Mesothelial cell of epicardium (in vitro differentiated cells): ENCODE measurements at places on chromosomes 7 and 10.

GRCh38 chr10:12649012-12649584 lies 299.8 kb downstream of the CAMK1D start:
- no peak for DNase-seq

DNA sequence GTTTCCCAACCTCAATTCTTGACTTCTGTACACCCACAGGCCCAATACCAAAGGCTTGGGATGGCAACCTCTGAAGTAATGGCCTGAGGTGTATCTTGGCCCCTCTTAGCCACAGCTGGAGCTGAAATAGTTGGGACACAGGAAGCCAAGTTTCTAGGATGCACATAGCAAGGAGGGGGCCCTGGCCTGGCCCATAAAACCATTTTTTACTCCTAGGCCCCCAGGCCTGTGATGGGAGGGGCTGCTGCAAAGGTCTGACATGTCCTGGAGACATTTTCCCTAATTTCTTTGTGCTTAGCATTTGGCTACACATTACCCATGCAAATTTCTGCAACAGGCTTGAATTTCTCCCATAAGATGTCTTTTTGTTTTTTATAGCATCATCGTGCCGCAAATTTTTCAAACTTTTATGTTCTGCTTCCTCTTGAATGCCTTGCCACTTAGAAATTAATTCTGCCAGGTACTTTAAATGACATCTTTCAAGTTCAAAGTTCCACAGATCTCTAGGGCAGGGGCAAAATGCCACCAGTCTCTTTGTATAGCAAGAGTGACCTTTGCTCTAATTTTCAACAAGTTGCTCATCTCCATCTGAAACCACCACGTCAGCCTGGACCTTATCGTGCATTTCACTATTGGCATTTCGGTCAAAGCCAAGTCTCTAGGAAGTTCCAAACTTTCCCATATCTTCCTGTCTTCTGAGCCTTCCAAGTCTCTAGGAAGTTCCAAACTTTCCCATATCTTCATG lies 490.8 kb downstream of the IPMK start:
- no peak for DNase-seq

DNA sequence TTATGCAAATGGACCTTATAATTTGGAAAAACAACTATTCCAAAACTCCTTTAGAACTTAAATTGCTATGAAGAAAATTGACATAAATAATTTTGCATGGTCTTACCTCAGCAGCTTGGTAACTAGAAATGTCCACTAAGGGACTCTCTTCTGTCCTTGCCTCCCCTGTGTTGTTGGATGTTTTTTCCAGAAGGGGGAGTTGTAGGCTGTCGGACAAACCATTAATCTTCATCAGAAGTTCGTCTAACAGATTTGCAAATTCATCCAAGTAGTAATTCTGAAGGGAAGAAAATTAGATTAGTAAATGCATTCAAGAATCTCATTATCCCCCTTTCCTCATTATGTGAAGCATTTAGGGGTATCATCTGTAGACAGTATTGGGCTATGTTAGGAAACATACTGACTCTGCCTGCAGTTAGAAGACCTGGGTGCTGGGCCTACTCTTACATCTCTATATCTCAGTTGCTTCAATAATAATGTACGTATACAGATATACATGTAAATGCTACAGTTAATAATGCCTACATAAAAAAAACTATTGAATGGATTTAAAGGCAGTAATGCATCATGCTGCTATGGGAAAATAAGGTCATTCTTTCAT lies 155.6 kb downstream of the PKD1L1 start:
- DNase-seq = no peak

DNA sequence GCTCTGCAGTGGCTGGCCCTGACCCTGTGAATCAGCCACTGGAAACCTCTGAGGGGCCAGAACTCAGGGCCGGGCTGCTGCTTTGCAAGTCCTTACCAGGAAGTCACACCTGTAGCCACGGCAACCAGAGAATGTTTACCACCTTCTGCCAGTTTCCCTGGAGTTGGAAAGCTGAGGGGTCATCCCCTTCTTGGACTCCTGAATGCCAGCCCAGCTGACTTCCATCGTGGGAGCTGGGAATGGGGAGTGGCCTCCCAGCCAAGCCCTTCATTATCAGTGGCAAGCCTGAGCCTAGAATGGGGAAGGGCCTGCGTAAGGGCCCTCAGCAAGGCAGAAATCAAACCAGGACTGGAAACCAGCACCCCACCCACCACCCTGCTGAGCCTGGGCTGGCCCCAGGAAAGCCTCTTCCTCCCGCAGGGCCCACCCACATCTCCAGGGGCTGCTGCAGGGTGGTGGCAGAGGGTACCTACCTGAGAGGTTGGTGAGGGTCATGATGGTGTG lies 6.5 kb upstream of the CRHR2 start:
- no peak for DNase-seq

DNA sequence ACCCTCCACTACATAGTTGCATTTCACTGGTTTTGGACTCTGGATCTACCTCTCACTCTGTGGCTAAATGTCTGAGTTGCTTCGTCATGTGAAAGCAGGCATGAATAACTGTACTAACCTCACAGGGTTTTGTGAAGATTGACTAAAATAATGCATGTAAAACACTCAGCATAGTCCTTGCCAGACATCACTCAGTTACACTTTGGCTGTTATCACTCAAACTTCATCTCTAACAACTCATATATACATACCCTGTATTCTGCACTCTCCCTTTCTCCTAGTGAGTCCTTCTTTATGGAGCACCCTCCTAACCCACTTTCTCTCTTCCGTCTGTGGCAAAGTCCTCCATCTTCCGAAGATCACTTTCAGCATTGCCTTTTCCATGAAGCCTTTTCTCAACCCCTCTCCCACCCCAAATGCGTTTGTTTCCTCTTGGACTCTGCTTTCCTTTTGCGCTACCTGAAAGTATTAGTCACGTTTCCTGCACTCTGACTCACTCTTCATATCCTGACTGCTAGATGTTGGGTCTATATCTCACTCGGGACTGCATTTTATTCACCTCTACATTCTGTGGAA lies 72.6 kb downstream of the OSBPL3 start:
- no peak for DNase-seq

DNA sequence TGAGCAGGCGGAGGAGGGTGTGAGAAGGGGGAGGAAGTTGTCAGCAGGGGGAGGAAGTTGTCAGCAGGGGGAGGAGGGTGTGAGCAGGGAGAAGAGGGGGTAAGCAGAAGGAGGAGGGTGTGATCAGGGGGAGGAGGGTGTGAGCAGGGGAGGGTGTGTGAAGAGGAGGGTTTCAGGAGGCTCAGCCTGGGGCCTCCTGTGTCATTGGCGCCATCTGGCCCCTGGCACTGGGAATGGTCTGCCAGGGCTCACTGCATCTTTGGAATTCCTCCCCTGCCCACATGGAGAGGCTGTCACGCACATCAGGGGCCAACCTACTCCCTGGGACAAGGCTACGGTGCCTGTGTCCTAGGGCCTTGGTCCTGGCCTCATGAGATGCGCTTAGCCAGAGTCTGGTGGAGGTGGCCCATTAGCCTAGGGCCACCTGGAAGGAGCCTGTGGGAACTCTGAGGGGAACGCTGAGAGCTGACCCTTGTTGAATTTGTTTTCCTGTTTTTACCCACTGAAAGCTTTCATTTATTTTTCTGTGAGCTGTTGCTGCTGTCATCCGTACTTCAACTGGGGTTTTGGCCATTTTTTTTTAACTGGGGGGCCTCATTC lies 18.0 kb downstream of the CAMK2B start:
- DNase-seq = peak; percentile 38

DNA sequence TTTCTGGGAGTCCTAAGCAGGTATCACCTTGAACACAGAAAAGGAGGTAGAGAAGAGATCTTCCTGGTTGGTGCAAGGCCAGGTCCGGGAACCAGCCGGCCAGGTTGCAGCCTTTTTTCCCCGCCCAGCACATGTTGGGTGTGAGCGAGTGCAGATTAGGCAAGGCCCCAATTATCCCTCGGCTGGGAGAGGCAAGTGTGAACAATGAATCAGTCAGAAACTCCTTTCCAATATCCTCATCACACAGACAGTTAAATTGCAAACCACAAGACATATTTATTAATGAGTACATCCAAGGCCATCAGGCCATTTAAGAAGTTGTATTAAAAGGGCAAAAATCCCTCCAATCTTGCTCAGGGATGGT lies 115.0 kb upstream of the AFAP1L2 start:
- no peak for DNase-seq

DNA sequence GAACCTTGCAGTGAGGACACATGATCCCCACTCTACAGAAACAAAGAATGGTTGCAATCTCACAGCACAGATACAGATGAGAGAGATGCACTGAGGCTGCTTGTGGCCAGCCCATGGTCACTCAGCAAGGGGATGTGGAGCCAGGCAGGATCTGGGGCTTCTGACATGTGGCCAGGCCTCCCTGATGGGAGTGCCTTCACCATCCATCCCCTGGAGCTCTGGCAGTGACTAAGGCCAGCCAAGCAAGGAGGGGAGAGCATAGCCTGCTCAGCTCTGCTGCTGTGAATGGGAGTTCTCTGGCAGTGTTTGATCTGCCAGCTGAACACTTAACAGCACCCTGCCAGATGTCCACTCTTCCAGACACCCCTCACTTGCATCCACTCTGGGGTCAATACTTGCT lies 19.8 kb downstream of the C10orf71 start:
- no peak for DNase-seq

GRCh38 chr7:44222074-44222473 lies 21.3 kb downstream of the YKT6 start:
- DNase-seq = no peak

DNA sequence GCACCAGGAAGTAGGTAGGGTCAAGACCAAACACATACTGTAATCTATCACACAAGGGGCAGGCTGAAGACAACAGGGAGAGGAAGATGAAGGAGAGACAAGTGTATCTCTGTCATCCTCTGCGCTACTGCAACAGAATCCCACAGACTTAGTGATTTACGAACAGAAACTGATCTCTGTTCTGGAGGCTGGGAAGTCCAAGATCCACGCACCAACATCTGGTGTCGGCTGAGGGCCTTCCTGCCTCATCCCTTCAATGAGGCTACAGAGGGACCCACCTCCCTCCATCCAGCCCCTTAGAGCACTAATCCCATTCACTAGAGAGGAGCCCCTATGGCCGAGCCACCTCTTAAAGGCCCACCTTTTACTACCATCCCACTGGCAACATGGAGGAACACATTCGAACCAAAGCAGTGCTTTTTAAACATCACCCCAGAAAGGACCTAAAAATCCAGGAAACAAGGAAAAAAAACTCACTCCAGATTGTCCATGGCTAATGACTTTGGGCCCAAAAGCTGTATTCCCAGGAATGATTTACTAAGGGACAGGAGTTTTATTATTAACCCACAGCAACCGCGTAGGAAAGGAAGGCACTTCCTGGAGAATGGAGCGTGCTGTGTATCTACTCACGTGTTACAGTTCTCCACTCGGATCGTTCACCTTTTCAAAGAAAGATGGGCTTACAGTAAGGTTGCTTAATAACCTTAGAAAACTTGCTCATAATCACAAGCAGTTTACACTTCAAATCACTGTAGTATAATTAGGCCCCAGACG lies 4.2 kb downstream of the BNIP3 start:
- DNase-seq = no peak

DNA sequence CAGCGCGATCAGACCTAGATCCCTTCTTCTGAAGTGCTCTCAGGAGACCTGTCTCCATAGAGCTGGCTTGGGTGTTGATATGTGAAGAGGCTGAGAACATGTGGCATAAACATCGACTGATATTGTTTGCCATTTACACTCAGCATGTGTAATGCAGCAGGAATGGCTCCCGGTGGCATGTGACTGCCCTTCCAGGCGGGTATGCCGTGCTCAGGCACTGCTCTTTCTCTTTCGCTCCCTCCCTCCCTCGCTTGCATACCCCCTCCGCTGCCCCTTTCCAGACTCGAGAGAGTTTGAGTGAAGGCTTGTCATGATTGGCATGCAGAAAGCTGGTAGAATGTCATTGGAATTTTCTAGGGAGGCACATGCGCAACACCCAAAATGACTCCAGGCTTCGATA lies 107.3 kb upstream of the PDCD4 start:
- DNase-seq = no peak

GRCh38 chr10:20110125-20111100 lies 294.2 kb downstream of the PLXDC2 start:
- DNase-seq = no peak

DNA sequence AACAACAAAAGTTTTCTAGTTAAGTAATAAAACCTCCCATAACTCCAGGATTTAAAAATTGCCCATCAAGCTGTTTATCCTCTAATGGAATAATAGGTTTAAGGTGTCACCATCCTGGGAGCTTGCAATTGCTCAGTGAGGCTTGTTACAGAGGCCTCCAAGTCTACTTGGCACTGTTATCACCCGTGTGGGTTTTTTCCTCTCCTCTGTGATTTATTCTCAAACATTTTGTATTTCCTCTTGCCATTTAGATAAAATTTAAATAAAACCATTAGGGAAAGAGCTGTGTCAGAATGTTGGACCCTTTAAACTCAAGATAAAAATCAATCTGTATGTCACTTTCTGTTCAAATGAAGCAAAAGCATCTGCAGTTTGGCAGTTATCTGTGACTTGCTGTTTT lies 202.6 kb downstream of the GALNT17 start:
- DNase-seq = no peak

- no peak for DNase-seq
These were observed 40.2 kb upstream of the PDLIM1 start for GRCh38 chr10:95330966-95331453.

DNA sequence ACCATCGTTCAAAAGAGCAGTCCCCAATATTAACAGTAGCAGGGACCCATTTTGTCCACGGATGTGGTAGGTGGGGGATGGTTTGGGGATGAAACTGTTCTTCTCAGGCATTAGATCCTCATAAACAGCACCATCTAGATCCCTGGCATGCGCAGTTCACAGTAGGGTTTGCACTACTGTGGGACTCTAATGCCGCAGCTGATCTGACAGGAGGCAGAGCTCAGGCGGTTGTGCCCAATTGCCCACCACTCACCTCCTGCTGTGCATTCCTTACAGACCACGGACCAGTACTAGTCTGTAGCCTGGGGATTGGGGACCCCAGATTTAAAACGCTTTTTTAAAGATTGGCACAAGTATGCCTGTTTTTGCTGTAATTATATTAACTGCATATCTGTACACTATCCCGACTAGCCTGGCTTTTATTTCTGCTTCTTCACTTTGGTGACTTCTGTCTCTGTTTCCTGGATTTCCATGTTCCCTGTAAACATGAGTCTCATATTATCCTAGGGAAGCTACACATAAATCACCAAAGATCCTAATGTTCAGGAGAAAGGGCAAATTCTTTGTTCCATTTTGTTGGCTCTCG lies 163.3 kb upstream of the AKR1E2 start:
- DNase-seq = no peak

- DNase-seq = no peak
These were observed 57.0 kb downstream of the SEC61G start for GRCh38 chr7:54701982-54702381.

- no peak for DNase-seq
These were observed 364.8 kb downstream of the SFMBT2 start for GRCh38 chr10:7045891-7046599.

- DNase-seq = no peak
These were observed 3.5 kb upstream of the BPGM start for GRCh38 chr7:134643131-134643530.
